Pons (tissue), 1 donor: ENCODE measurements at places on chromosomes 7 and 10.

- no peak for DNase-seq
Measured at GRCh38 chr7:55377162-55377817, 12.2 kb downstream of the LANCL2 start.

DNA sequence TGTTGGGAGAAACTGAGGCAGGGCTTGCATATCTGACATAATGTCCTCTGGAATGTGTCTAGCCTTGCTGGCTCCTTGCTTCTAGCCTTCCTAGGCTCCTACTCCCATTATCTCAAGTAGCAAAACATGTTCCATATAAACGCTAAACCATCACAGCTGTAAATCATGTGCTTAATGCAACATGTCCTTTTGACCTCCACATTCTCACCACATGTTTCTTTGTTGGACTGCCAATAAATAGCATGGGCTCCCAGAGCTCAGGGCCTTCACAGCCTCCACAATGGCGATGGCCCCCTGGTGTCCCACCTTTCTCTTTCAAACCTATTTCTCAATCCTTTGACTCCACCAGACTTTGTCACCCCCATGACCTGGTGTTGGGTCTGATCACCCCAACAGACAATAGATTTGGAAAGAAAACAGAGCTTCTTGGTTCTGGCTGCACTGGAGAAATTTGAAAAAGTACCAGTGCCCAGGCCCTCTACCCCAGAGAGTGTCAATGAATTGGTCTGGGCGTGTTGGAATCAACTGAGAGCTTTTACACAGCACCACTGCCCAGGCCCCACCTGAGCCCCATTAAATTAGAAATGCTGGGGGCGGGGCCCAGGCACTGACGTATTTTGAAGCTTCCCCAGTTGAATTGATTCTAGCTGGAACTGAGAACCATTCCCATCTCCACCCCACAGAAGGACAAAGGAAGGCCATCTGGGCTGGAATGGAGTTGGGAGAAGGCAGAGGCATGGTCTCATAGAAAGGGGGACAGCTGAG lies 41.3 kb upstream of the GGCT start:
- DNase-seq, result no peak

GRCh38 chr10:108095932-108096925 lies 931.7 kb upstream of the SORCS1 start:
- no peak for DNase-seq

- no peak for DNase-seq
Measured at GRCh38 chr7:151003572-151003971, 12.8 kb downstream of the NOS3 start.

- no peak for DNase-seq
Measured at GRCh38 chr7:25246306-25246705, 18.0 kb upstream of the NPVF start.

DNA sequence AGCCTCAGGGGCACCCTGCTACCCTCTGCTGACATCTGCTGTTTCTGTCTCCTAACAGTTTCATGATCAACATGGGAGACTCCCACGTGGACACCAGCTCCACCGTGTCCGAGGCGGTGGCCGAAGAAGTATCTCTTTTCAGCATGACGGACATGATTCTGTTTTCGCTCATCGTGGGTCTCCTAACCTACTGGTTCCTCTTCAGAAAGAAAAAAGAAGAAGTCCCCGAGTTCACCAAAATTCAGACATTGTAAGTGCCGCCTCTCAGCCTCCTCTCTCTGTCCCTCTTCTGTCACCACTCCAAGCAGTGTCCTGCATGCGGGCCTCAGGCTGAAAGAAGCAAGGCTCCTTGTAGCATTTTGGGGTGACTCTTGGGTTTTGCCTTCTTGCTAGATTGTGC lies 39.0 kb downstream of the POR start:
- peak; percentile 54 for DNase-seq

- DNase-seq, result no peak
Measured at GRCh38 chr7:91520645-91521044, 256.4 kb downstream of the FZD1 start.

- no peak for DNase-seq
Measured at GRCh38 chr10:119454316-119454715, 88.2 kb downstream of the RGS10 start.

DNA sequence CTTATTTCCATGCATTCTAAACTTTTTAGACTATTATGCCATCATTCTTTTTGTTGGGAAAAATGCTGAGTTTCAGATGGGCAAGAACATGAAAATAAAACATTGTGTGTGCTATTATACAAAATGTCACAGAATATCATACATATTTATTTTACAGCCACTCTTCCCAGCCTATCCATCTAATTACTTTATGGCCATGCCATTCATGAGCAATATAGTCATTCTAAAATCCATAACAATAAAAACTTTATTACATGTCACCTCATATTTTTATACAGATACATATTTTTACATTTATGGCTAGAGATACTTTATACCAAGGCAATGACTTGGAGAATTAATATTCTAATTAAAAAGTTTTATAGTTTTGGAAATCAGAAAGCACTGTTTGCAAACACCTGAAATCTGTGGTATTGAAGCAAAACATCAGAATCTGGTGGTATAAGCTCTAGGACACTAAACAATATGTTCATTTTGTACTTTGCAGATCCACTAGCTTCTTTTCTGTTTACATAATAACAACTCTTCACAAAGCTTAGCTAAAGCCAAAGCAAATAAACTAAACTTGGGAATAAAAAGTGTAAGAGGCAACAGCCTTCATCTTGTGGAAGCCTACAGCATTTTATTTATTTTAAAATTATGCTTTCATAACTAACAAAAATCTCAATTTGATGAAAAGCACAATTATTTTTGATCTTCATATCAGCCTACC lies 210.1 kb downstream of the RNLS start:
- no peak for DNase-seq

DNA sequence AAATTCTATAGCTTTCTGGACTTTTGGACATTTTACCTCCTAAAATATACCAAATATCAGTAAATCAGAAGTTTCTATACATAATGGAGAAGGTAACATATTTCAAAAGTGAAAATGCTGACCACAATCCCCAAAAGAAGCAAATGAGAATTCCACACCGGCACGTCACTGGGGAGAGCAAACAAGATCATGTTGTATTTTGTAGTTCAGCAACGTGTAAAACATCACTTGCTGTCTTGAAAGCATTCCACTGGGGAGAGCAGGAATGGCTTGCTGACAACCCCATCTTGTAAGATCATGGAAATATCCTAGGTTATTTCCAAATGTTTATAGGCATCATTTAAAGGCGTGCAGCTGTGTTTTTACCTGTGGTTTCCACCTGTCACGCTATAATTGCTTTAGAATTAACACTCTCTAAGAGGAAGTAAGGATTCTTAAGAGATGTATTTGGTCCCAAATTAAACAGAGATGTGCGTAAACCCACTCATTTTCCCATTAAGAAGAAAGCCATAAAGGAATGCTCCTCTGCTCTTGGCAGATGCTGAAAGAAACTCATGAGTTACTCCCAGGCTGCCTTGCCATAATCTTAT lies 397.1 kb upstream of the POT1 start:
- no peak for DNase-seq

- no peak for DNase-seq
Measured at GRCh38 chr10:11441151-11441535, 170.3 kb downstream of the USP6NL start.

- no peak for DNase-seq
Measured at GRCh38 chr10:48458662-48459048, 146.2 kb downstream of the ARHGAP22 start.

DNA sequence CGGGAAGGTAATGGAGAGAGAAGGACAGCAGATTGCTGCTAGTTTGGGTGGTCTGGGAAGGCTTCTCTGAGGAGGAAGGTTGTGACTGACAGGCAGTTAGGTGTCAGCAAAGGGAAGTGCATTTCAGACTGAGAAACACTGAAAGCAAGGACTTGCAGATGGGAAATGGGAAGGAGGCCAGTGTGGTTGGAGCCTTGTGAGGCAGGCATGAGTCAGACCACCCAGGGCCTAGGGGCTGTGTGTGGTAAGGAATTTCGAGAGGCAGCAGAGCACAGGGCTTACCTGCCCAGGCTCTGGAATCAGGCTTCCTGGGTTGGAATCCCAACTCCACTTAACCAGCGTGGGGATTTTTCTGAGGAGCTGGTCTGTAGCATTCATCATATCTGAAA lies 53.5 kb downstream of the NRF1 start:
- no peak for DNase-seq

GRCh38 chr7:32490127-32490796 lies at the start of gene LSM5:
Gene LSM5 (minus strand): TSS chr7:32490380. CDS start chr7:32490365, 15 bp downstream.
- DNase-seq, result peak; percentile 88

GRCh38 chr7:150631084-150631826 lies 930 bp downstream of the GIMAP6 start:
- DNase-seq, result no peak
